ENCODE measurements at places on chromosomes 3 and 15. TPM values are rescaled to one million over a fixed set of nuclear protein-coding genes. Genes with fewer than 3 reads are reported as not detected.

Gene ACTRT3
- 3.8 TPM for total RNA-seq

Gene SH2D7
- total RNA-seq, result not detected

Gene GOLGA8J
- total RNA-seq, result not detected

Gene FOXB1
- total RNA-seq, result not detected

Gene SAMMSON
- 0.52 TPM for total RNA-seq

Gene TMEM44
- total RNA-seq, result 8.9 TPM

Gene NME9
- total RNA-seq, result 1.3 TPM

DNA sequence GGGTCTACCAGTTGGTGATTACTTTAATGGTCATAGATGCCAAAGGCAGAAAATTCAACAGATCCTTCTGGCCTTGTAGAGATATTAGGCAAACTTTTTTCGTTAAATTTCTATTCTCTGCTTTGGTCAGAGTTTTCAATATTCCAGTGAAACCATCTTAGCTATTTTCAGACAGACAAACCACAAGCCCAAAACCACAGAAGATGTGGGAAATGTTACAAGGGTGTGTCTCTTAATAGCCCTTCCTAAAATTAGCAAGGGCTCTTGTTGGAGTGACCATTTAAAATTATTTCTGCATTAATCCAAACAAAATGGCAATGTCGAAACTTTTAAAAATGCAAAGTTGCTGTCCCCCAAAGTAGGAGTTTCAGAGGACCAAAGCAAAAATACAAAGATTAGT lies 102.8 kb downstream of the ARRDC4 start:
- DNase-seq, result no peak

DNA sequence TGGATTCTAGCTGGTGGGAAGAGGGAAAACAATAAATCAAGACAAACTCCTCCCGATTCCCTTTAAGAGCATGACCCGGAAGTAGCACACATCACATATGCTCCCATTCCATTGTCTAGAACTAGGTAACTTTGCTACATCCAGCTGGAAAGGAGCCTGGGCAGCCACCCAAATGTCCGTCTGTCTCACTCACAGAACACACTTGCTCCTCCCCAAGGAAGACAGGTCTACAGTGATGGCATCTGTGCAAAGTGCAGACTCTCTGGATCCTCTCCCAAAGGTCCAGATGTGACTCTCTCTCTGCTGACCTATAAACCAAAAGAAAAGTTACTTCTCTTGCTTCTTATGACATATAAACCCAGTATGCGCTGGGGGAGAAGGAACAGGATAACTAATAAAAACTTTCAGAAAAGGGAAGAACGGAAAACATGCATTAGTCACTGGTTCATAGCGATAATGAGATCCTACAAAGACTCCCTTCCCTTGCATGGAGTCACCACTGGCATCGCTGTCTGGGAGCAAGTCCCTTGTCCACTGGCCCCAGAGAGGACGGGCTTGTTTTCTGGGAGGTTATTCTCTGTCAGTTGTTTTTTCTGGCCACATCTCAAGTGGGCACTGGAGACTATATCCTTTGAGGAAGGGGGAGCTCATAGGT lies 29.8 kb upstream of the EPHB3 start:
- DNase-seq, result no peak

DNA sequence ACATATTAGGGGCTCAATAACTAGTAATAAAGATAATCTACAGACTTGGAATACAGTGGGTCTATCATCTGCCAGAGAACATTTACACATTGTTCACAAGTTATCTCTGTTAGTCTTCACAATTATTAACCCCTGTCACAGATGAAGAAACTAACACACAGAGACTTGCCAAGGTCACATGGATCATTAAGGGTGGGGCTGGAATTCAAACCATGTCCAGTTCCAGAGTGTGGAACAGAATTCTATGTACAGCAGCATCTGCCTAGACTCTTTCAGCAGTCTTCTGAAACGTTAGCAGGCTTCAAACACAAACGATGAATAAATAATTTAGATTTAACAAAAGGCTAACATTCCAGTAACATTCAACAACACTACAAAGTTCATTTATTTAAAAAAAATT lies 673.9 kb upstream of the NR2F2 start:
- no peak for DNase-seq

GRCh38 chr15:80531796-80532195 lies 127.6 kb downstream of the ARNT2 start:
- no peak for DNase-seq

DNA sequence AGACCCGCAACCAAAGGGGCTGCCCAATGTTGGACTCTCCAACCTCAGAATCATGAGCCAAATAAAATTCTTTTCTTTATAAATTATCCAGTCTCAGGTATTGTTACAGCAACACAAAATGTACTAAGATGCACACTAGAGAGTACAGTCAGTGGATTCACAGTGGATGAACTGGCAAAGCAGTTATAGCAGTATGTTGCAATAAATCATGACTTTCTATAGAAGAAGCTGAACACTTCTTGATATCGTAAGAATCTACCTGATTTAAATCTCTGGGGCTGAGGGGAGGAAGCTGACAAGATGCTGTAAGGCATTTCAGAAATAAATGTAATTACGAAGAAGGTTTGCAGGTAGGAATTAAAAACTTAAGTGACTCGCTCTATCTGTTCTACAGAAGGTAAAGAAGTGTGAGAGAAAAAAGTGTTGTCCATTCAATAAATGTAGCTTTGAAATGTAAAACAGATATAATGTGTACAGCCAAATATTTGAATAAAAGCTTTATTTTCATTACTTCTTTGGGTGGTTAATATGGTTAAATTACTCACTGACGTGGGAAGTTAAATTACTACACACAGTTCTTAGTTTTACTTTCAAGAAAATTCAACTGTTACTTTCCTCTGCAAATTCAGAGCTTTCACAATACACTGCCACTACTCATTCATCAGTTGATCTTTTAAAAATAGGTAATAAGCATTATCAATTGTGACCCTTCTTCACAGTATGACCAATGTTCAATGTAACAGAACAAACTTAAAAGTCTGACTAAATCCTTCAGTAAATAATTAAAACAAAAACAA lies 439.1 kb downstream of the SHQ1 start:
- no peak for DNase-seq

- no peak for DNase-seq
Measured at GRCh38 chr3:128753715-128754114, 27.7 kb downstream of the RAB7A start.

- no peak for DNase-seq
Measured at GRCh38 chr3:139732729-139733128, 55.0 kb upstream of the NMNAT3 start.

DNA sequence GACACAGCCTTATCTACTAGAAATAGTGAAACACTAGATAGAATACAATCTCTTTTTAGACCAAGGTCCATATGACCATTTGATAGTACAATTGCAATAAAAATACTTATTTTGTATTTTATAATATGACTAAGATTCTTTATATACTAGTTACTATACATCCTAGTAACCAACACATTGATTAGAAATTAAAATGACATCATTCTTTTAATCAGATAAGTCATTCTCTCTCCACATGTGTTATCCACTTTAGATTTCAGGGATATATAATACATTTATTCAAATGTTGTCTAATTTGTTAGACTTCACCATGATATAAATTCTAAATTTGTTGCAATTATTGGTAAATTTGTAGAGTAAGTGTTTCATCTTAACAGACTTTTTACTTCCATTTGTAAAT lies 276.2 kb upstream of the DPH6 start:
- no peak for DNase-seq

DNA sequence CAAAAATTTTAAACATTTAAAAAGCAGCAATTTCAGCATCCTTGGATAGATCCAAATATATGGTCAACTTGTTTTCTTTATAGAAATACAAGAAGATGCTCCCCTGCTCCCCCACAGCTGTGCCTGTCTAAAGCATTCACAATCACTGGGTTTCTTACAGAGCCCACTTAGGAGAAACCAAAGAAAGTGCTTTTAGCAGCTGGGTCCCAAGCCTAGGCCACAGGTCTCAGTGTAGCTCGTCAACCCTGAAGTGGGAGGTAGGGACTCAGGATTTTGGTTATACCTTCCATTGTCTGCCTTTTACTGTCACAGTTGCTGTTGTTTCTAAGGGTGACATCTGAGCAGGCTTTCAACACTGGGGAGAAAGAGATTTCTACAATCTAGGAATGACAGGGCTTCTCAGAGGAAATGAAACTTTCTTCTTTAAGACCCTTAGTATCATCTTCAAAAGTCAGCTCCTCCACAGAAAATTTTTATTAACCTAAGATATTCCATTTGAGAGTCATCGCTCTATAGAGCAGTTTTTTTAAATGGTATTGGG lies 199.3 kb upstream of the CMC1 start:
- no peak for DNase-seq

DNA sequence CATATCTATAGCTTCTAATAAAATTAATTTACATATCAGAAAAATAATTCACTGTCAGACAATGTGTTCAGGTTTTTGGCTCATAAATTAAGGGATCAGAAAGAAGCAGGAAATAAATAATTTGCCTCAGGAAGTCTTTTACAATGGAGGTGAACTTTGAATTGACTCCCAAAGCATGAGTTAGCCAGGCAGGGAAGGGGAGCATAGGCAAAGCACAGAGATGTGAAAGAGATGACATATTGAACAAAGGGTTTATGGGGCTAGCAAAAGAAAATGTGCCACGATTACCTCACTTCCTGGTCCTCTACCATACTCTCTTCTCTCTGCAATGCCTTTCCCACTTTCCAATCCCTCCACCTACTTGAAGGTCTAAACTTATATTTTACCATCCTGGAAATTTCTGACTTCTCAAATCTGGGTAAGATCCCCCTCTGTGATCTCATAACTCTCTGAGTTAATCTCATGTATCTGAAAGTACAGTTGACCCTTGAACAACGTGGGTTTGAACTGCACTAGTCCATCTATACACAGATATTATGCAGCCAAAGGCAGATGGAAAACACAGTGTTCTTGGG lies 4.1 kb upstream of the HEXA start:
- DNase-seq, result no peak

GRCh38 chr15:36883713-36884517 lies 216.4 kb downstream of the MEIS2 start:
- peak; percentile 86 for DNase-seq

DNA sequence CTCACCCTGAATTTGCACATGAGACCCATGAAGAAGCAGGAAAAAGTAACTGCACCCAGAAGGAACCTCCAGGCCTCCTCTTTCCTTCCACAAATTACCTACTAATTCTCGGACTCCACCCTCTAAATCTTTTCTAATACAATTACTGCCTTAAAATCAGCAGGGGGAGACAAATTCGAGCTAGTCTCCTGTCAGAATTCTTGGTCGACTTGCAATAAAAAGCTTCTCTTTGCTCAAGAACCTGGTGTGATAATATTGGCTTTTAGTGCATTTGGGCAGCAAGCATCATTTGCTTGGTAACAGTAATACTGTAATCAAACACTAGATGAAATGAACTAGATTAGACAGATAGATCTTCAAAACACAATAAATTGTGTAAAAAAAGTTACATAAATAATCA lies 281.9 kb downstream of the RAP2B start:
- DNase-seq, result no peak

Measured in ovary (tissue), 10 donors.